ENCODE measurements at places on chromosomes 13 and 19.

DNA sequence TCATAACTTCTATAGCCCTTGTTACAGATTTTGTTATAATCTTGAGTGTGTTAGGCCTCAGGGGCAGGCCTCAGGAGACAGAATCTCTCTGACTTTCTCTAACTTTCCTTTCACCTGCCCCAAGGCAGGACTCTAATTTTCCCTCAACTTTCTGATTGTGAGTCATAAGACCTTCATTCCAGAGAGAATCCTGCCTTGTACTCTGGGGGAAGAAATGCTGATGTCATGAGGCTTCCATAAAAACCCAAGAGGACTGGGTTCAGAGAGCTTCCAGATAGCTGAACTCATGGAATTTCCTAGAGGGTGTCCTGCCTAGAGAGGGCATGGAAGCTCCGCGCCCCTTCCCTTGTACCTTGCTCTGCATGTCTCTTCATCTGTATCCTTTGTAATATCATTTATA lies 5.3 kb upstream of the KBTBD6 start:
- peak; percentile 7 for DNase-seq

DNA sequence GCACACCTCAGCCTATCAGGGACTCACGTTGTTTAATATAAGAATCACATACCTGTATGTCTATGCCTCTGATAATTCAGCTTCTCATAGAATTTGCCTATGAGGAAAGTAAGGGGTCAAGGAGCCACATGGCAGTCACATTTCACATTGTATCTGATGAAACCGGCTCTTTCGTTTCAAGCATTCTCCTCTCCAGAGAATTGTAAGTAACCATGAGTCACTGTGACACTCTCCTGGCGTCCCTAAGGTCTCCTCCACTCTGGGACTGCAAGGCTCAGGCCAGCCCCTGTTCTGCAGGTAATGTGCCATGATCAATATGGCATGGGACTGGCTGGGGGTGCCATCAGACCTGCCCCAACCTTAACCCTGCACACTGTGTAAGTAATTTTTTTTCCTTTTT lies 503.3 kb downstream of the COG6 start:
- no peak for DNase-seq

GRCh38 chr13:23510979-23511735 lies 59.1 kb upstream of the TNFRSF19 start:
- DNase-seq: peak; percentile 73

DNA sequence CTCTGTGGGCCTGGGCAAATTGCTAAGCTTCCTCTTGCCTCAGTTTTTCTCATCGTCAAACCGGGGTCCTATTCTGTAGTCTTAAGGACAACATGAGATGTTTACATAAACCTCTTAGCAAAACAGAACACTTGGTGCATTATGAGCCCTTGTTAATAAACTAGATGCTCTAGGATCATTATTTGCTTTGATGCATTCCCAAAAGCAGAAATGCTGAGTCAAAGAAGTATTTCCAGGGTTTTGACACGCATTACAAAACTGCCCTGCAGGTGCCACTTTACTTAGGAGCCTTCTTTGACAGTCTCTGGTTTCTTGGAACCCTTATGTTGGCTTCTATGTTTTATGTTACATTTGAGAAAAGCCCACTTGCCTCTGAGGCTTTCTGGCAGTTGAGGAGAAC lies 12.1 kb downstream of the AKAP11 start:
- no peak for DNase-seq

All from myocyte (in vitro differentiated cells).